ENCODE measurements at places on chromosomes 2 and 18. TPM values are rescaled to one million over a fixed set of nuclear protein-coding genes. Genes with fewer than 3 reads are reported as not detected.

DNA sequence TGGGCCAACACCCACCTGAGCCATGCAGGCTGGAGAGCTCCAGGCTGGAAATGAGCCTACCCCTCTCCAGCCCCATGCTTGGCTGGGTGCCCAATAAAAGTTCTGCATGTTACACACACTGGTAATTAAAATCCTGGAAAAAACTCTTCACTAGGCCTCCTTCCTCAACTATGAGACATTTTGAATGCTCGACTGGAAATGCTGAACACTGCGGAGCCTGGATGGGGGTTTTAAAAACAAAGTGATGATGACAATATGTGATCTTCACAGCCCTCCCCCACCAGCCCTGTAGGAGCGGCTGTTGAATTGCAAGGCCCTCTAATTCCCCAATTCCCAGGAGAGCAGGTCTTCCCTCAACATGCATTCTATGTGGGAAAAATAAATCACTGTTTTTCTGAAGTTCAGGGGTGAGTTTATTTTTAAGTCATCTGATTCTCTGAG, 179.2 kb downstream of the TTC32 start:
- peaks cover 6% of the 10 kb centered on the region for H3K4me1 ChIP-seq
- H3K36me3 ChIP-seq, result no peaks in the 10 kb centered on the region
- no peak overlapping the region for H3K4me3 ChIP-seq
- no peak overlapping the region for H3K27ac ChIP-seq
- no peak for DNase-seq

DNA sequence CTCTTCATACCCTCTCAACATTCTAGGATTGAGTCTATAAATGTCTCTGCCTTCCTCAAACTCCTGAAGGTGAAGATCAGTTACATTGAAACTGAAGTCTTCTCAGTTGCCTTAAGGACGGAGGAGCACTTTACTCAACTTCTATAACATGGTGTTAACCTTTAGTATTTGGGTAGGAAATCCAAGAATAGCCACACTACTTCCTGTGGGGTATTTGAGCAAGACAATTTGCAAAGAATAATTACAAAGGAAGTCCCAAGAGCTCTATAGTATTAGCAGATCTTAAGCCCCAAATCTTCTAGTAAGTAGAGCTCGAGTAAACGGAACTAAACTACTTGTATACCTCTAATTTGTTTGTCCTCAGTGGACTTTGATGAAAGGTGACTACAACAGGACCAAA, 80.9 kb downstream of the SP100 start:
- DNase-seq, result no peak
- H3K27me3 ChIP-seq, result no peaks in the 10 kb centered on the region
- no peaks in the 10 kb centered on the region for H3K4me1 ChIP-seq
- H3K4me3 ChIP-seq, result no peak overlapping the region
- peaks cover 67% of the 10 kb centered on the region for H3K36me3 ChIP-seq
- no peak overlapping the region for H3K27ac ChIP-seq

DNA sequence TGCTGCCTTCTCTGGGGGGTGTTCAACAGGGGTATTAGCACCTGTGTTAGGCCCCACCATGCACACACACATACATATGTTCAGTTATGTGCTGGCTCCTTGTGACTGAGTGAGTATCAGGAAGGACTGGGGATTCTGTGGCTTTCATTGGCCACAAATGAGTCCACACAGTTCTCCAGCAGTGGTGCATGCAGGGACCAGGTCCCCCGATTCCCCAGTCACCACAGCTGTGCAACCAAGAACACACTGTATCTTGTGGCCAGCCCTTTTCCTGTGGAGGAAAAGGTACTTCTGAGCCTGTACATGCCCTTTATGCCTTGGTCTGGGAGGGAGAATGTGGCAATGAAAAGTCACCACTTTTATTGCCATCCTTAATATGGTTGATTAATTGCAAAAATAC, 74.9 kb upstream of the KLF7 start:
- no peak for DNase-seq
- H3K27me3 ChIP-seq, result no peaks in the 10 kb centered on the region
- H3K36me3 ChIP-seq, result no peaks in the 10 kb centered on the region
- peaks cover 12% of the 10 kb centered on the region for H3K4me1 ChIP-seq

GRCh38 chr2:48927355-48927754, 171.8 kb upstream of the LHCGR start:
- H3K36me3 ChIP-seq, result no peaks in the 10 kb centered on the region
- no peak for DNase-seq
- H3K27ac ChIP-seq, result no peak overlapping the region
- no peak overlapping the region for H3K4me3 ChIP-seq
- no peaks in the 10 kb centered on the region for H3K27me3 ChIP-seq

GRCh38 chr2:204251998-204252376, 293.3 kb upstream of the PARD3B start:
- H3K4me1 ChIP-seq, result no peaks in the 10 kb centered on the region
- H3K36me3 ChIP-seq, result no peaks in the 10 kb centered on the region
- no peak overlapping the region for H3K27ac ChIP-seq
- no peak for DNase-seq
- no peak overlapping the region for H3K4me3 ChIP-seq
- no peaks in the 10 kb centered on the region for H3K27me3 ChIP-seq

FBXO36 gene
- 1.6 TPM for total RNA-seq

Measured in ascending aorta (tissue), 2 donors.